Cerebellum (tissue), 4 donors: ENCODE measurements at places on chromosomes 3 and 15. TPM values are rescaled to one million over a fixed set of nuclear protein-coding genes. Genes with fewer than 3 reads are reported as not detected.

GRCh38 chr3:159882790-159883779 lies 105.5 kb upstream of the IL12A start:
- DNase-seq, result peak; percentile 44

GRCh38 chr3:67228136-67228535 lies 230.0 kb downstream of the KBTBD8 start:
- DNase-seq, result no peak

DNA sequence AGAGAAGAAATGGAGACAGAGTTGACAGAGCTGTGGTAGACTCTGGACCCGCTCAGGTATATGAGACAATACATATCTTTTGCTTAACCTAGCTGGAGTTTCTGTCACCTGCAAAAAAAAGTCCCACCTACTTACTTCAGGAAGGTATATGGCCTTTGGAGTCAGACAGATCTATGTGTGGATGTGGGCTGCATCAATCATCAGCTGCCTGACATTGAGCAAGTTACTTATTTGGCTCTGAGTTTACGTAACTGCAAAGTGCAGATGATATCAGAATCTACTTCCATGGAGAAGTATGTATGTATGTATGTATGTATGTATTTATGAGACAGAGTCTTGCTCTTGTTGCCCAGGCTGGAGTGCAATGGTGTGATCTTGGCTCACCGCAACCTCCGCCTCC lies 124.3 kb downstream of the MYLK start:
- no peak for DNase-seq

- no peak for DNase-seq
These were observed 22.1 kb upstream of the TJP1 start for GRCh38 chr15:29844290-29844903.

DNA sequence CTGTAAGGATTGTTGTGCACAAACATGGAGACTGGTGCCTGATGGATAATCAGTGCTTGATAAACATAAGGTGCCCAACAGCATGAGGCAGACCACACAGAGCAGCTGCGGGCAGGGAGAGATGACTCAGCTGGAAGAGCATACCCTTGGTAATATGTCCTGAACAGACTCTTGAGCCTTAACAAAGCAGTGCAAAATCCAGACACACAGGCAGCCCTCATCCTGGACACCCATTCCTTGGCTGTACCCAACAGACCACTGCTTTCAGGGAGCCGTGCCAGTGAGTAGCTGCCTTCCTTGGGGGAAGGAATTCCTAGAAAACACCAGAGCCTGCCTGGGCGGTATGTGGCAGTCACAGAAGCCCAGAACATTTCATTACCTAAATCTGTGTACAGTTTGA lies 156.2 kb downstream of the CLSTN2 start:
- DNase-seq, result no peak

The COLQ gene
- total RNA-seq, result 2.5 TPM

The ZNF502 gene
- total RNA-seq, result 11.6 TPM

The FANCD2OS gene
- total RNA-seq, result not detected

The SOX2 gene
- 59.1 TPM for total RNA-seq

The SLC22A13 gene
- total RNA-seq, result 1.4 TPM
